ENCODE measurements at places on chromosomes 16 and 17.

- DNase-seq = peak; percentile 26
Observed at GRCh38 chr17:78840530-78840779, 159 bp downstream of the USP36 start.

- no peak for DNase-seq
Observed at GRCh38 chr16:4339909-4340308, 11.2 kb downstream of the PAM16 start.

DNA sequence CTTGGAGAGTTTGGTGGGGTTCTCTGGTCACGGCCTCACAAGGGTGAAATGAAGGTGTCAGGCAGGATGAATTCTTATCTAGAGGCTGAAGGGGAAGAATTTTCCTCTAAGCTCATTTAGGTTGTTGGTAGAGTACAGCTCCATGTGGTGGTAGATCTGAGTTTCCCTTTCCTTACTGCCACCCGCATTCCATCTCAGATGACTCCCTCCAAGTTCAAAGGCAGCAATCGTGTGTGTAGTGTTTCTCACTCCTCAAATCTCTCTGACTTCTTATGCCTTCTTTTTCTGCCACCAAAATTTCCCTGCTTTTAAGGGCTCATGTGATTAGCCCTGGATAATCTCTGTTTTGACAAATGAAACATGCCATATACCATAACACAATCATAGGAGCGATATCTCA lies 135.5 kb upstream of the MYOCD start:
- DNase-seq = no peak

- peak; percentile 82 for DNase-seq
Observed at GRCh38 chr17:74210191-74211140, 2.9 kb upstream of the TTYH2 start.

- no peak for DNase-seq
Observed at GRCh38 chr16:28038409-28038808, 25.1 kb downstream of the GSG1L start.

DNA sequence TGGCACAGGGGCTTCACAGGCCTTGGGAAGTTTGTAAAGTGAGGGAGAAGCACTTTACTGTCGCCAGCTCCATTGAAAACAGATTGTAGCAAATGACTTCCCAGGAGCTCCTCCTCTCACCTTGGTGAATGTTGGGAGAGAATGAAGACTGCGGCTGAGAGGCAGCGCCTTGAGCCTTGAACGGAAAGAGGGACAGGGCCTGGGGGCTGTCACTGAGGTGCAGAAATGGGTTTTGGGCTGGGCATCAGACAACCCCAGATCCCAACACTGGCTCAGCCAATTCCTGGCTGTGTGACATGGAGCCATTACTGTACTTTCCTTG lies 603 bp upstream of the MRTFB start:
- no peak for DNase-seq

GRCh38 chr16:89922477-89922883 lies 662 bp upstream of the TUBB3 start:
- DNase-seq = peak; percentile 90

DNA sequence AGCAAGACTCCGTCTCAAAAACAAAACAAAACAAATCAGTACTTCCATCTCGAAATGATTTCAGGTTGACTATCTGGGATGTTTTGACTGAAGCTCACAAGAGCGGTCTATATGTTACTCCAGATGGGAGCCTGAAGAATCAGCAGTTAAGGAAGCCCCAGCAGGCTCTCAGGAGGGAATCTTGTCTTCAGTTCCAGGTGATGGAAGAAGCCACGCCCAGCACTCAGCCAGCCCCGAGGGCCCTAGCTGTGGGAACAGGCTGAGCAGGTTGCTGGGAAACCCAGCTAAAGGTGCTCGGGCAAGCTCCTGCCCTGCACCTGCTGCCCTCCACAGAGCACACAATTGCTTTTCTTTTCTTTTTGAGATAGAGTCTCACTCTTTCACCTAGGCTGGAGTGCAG lies 32.4 kb downstream of the WIPI1 start:
- DNase-seq = no peak

- no peak for DNase-seq
Observed at GRCh38 chr16:69501956-69502745, 63.6 kb upstream of the NFAT5 start.

- no peak for DNase-seq
Observed at GRCh38 chr17:306536-307294, 45.9 kb downstream of the RPH3AL start.

DNA sequence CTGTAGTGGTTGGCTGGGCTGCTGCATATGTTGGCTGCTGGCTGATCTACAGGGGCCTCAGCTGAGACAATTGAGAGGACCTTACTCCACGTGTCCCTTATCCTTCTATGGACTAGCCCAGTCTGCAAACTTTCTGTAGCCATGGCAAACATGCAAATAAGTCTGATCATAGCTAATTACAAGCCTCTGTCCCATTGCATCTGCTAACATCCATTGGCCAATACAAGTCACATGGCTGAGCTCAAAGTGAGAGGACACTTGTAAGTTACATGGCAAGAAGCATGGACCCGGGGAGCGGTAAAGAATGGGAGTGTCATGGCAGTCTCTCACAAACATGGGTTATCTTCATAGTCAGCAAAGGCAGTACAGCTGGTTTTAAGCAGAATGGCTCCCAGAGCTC lies 11.6 kb upstream of the IL4R start:
- no peak for DNase-seq

DNA sequence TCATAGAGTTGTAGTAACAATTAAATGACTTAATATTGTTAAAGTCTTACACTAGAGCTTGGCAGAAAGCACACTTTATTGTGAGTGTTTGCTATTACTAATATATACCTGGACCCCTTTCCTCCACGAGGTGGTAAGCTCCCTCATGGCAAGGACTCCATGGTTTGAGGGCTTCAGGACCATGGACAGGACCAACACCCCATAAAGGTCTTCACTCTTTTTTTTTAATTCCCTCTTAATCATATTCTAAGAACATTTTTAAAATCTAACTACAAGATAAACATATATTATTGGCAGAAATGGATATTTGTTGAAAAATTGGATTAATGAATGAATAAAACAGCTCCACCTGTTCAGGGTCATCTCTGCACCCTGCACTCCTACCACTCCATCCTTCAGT lies 154.5 kb downstream of the CBLN1 start:
- DNase-seq = no peak

- DNase-seq = no peak
Observed at GRCh38 chr16:49629851-49630250, 226.1 kb downstream of the ZNF423 start.

GRCh38 chr16:20799599-20799998 lies 6.7 kb downstream of the ERI2 start:
- DNase-seq = no peak

DNA sequence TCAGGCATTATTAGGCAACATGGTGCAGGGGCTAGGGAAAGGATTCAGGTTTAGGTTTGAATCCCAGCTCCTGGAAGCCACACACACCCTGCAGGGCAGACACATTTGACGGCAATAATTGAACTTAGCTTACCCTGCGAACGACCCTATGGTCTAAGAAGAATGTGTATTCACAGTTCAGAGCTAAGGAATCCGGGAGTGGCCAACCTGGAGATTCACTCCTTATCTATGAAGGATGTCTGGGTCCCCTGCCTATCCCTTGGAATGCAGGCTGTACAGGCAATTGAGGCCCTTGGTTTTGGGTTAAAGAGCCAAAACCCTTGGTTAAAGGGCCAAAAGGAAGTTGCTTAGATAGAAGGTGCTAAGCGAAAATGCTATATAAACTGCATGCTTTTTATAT lies 2.9 kb upstream of the SYT17 start:
- no peak for DNase-seq

GRCh38 chr16:14205666-14206065 lies 134.5 kb downstream of the MRTFB start:
- no peak for DNase-seq

- no peak for DNase-seq
Observed at GRCh38 chr16:67460168-67460567, 20.8 kb downstream of the ATP6V0D1 start.

DNA sequence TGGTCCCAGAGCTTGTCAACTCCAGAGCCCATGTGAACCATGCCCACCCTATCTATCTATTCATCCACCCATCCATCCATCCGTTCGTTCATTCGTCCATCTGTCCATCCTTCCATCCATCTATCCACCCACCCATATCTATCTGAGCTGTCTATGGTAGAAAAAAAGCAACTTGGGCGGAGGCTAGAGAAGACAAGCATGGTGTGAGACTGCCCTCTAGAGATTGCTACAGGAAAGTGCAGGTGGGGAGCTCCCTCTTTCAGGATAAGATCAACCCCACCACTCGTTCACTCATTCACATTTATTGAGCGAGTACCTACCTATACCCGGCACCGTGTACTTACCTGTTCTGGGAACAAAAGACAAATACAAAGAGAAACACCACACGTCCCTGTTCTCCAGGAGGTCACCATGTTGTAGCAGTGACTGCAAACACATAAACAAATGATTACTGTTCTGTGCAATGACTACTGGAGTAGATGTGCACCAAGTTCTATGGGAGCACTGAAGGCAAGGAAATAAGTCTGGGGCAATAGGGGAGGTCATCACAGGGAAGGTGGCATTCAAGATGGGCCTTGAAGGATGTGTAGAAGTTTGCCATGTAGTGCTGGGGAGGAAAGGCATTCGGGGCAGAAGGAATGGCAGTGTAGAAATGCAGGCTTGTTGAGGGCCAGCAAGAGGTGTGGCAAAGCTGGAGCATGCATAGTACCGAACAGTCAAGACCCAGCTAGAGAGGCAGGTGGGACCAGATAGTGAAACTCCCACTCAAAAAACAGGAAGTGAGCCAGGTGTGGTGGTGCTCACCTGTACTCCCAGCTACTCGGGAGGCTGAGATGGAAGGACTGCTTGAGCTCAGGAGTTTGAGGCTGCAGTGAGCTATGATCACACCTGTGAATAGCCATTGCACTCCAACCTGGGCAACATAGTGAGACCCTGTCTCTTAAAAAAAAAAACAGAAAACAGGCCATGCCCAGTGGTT lies 13.4 kb upstream of the ATP5MC1 start:
- DNase-seq = peak; percentile 80

DNA sequence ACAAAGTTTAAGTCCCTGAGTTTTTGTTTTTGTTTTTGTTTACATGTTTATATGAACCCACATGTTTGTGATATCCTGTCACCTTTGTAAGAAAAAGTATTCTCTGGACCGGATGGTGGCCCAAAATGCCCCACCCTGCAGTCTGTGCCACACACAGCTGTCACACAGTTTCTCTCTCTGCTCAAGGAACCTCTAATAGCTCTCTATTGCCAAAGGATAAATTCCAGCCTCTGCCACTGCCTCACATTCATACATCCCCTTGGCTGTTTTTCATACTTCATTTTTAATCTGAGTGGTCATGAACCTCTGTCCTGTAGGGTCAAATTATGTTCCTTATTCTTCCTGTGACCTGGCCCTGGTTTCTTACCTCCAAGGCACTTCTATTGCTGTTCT lies 520.3 kb upstream of the CDH5 start:
- DNase-seq = no peak

- no peak for DNase-seq
Observed at GRCh38 chr16:69318177-69318910, 7.2 kb downstream of the VPS4A start.

- no peak for DNase-seq
Observed at GRCh38 chr17:35189291-35189690, 4.9 kb downstream of the SLC35G3 start.

- DNase-seq = no peak
Observed at GRCh38 chr17:31494259-31495021, 103.0 kb downstream of the RAB11FIP4 start.

- DNase-seq = no peak
Observed at GRCh38 chr17:29607557-29608195, 14.7 kb downstream of the ANKRD13B start.

- DNase-seq = no peak
Observed at GRCh38 chr16:72424757-72425156, 252.8 kb upstream of the PMFBP1 start.

DNA sequence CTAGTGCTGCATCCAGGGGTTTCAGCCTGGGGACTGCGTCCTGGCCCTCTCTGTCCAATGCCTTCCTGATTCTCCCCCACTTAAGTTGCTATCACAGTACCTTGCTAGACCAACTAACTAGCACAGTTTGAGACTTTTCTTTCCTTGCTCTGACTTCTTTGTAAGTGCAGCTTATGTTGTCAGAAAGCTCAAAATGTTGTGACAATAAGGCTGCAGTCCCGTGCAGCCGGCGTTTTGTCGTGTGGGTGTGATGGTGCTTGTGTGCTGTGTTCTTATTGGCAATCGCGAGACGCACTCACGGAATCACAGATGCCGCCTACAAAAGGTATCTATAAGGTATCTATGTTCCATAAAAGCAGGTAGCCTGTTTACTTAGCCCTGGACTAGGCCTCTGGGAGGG lies 132.8 kb downstream of the PRKCA start:
- no peak for DNase-seq

- peak; percentile 53 for DNase-seq
Observed at GRCh38 chr16:53817117-53817755, 113.3 kb downstream of the FTO start.

DNA sequence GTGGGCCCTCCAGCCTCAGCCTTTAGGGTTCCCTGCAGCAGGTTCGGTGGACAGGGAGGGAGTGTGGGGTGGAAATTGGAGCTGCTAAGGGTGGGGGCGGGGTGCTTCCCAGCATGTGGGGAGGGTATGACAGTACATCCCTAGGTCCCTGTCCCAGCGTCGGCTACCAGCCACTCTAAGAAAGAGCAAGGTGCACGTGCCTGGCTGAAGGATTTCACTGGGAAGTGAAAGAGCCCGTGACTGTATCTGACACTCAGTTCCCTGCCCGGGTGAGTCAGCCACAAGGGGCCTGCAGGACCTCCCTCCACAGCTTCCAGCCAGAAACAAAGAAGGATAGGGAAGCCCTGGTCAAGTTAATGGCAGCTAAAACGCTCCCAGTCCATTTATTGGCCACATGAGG lies 4.1 kb downstream of the SNRNP25 start:
- DNase-seq = no peak

DNA sequence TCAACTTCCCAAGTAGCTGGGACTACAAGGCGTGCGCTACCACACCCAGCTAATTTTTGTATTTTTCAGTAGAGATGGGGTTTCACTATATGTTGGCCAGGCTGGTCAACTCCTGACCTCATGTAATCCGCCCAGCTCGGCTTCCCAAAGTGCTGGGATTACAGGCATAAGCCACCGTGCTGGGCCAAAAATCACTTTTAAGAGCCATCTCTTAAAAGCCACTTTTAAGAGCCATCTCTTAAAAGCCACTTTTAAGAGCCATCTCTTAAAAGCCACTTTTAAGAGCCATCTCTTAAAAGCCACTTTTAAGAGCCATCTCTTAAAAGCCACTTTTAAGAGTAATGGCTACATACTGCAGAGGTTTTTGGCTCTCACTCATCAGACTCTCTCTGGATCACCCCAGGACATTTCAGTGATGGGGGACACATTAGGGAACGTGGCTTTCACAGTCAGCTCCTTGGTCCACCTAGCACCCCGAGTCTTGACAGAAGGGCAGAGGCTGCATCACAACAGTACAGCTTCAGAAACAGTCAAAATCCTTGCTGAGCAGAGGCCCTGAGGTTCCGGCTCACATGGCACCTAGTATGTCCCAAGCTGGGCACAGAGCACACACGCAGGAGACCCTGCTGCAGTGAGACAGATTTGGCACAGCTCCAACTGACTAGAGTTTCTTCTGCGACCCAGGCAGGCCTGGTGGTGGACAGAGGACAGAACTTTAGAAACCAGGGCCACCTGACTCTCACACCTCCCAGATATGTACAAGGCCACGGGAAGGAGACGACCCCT lies 23.6 kb downstream of the RANBP10 start:
- DNase-seq = no peak

Data from H54 (cell line).